GM23338 (cell line): ENCODE measurements at places on chromosomes 11 and 22. TPM values are rescaled to one million over a fixed set of nuclear protein-coding genes. Genes with fewer than 3 reads are reported as not detected.

Gene CLTCL1
- total RNA-seq: 13.4 and 15.1 TPM in 2 replicates

- H3K27ac ChIP-seq: peak overlapping the region; percentile 81; the same call in 1 of the 2 replicates
- no peak overlapping the region for H3K4me3 ChIP-seq
- no peak for DNase-seq
- peaks cover 14% of the 10 kb centered on the region; the same call in 1 of the 2 replicates for H3K36me3 ChIP-seq
- H3K4me1 ChIP-seq: no peaks in the 10 kb centered on the region
- H3K27me3 ChIP-seq: no peaks in the 10 kb centered on the region
Observed at GRCh38 chr22:23825246-23825905, 13.4 kb downstream of the DERL3 start.

- H3K4me1 ChIP-seq: peaks cover 12% of the 10 kb centered on the region
- H3K36me3 ChIP-seq: peaks cover 43% of the 10 kb centered on the region
Observed at GRCh38 chr11:123736769-123737168, 4.7 kb downstream of the ZNF202 start.

DNA sequence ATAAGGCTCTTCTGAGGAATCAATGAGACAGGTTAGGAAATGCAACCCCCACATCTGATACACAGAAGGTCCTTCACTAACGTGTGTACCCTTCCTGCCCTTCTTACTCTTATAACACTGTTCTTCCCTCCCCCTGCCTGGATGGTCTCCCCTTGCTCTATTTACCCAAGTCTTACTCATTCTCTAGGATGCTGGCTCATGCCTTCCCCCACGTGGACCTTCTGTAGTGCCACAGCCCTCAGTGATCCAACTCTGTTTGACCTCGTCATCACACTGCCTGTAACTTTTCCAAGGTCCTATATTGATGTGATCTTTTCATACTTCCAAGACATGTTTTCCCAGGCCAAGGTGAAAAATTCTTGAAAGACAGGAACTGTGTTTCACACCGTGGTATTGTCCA is 79.8 kb downstream of the C11orf58 start:
- no peaks in the 10 kb centered on the region for H3K27me3 ChIP-seq
- H3K27ac ChIP-seq: no peak overlapping the region
- H3K4me1 ChIP-seq: no peaks in the 10 kb centered on the region
- no peak for DNase-seq
- no peaks in the 10 kb centered on the region for H3K36me3 ChIP-seq
- H3K4me3 ChIP-seq: no peak overlapping the region

GRCh38 chr11:69463181-69463994 is 18.1 kb upstream of the LINC01488 start:
- peak; percentile 65 for DNase-seq
- 0 out of 2 replicates have a peak, but pooled peaks cover 4% of the 10 kb centered on the region for H3K4me1 ChIP-seq
- no peak overlapping the region for H3K27ac ChIP-seq
- no peaks in the 10 kb centered on the region for H3K36me3 ChIP-seq
- H3K4me3 ChIP-seq: no peak overlapping the region

- no peak for DNase-seq
- H3K4me3 ChIP-seq: no peak overlapping the region
- no peaks in the 10 kb centered on the region for H3K36me3 ChIP-seq
Observed at GRCh38 chr11:76577226-76577920, 93.2 kb downstream of the LRRC32 start.

Gene SLC22A9
- not detected in 2 replicates for total RNA-seq

Gene POLD3
- 17.6 and 21.9 TPM in 2 replicates for total RNA-seq
